ENCODE measurements at places on chromosomes 11 and 22.
A peak's percentile ranks its signal among the peaks of the same experiment; 100 is the strongest.

- DNase-seq, result no peak
Measured at GRCh38 chr22:43895986-43896645, 4.3 kb upstream of the PNPLA5 start.

GRCh38 chr11:69310934-69311766, 17.2 kb downstream of the MYEOV start:
- no peak for DNase-seq

- no peak for DNase-seq
Measured at GRCh38 chr22:49996119-49996517, 16.4 kb downstream of the IL17REL start.

GRCh38 chr11:116791002-116791812, 472 bp downstream of the APOA5 start:
- DNase-seq, result peak; percentile 74

DNA sequence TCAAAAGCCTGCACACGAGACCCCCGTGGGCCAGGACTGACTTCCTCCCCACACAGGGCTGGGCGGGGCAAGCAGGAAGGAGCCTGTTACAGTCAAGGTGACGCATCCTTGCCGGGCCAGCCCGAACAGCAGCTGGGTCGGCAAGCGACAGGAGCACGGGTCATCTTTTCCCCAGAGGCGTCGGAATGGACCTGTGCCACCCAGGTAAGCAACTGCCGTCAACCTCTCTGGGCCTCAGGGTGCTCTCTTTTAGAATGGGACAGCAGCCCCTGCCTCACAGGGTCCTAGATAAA, at the start of gene CYTH4:
CYTH4 (plus strand) TSS at position 124 of the 293 bp plus-strand sequence; CDS start at position 186, 62 bp downstream.
- DNase-seq, result peak; percentile 79

GRCh38 chr11:128501632-128502549, 85.5 kb downstream of the ETS1 start:
- DNase-seq, result no peak

- DNase-seq, result no peak
Measured at GRCh38 chr22:26550498-26551033, 38.3 kb upstream of the TFIP11 start.

- no peak for DNase-seq
Measured at GRCh38 chr11:9796266-9796665, 132.4 kb downstream of the SWAP70 start.

DNA sequence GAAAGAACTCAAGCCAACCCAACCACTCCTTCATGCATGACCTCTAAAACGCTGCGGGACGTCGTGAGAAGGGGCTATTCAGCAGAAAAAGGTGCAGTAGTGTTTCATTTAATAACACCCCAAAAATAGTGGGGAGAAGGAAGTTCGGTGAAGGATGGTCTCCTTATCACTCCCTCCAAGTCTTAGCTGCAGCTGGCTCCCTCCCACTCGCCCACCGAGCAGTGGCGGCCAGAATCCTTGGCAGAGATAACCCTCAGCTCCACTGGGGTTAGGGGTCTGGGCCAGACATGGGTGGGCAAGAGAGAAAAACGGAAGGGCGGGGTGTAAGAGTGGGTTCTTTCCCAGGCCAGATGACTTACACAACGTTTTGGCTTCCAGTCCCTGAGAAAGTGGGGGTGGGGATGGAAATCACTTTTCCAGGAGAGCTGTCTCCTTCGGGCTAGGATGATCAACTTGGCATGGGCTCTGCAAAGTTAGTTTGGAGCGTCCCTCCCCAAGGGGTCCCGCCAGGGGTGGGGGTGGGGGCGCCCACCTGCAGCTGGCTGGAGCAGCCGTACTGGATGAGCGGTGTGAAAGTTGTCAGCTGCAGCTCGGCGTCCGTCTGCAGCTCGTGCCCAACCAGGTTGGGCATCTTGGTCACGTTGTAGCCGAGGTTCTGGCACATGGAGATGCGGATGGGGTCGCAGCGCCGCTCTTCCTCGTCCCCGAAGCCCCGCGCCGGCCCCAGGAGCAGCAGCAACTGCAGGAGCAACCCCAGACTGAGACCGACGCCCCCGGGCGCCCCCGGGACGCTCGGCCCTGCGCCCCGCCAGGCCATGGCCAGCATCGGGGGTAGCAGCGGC, 705 bp downstream of the FZD4 start:
- DNase-seq, result no peak

DNA sequence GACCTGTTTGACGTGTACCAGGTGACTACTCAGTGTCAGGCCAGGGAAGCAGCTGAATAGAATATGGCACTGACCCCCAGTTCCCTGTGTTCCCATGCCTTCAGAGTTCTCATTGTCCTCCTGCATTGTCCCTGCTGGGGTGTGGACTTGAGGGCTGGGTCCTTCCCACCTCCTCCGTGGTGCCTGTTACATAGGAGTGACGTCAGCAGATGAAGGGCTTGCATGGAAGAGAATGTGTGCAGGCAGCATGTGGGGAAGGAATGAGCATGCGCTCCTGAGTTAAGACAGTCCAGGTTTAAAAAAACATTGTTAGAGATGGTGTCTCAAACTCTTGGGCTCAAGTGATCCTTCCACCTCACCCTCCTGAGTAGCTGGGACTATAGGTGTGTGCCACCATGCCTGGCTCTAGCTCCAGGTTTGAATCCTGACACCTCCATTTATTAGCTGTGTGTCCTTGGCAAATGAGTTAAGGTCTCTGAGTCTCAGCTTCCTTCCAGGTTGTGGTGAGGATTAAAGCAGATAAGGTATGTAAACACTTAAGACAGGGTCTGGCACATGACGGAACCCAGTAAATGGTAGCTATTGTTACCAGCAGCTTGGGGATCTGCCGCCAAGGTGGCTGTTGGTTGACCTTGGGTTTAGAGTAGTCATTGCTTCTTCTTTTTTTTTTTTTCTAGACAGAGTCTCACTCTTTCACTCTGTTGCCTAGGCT, 7.5 kb upstream of the SOX10 start:
- DNase-seq, result no peak

- DNase-seq, result no peak
Measured at GRCh38 chr11:126391286-126391954, 35.9 kb downstream of the ST3GAL4 start.

DNA sequence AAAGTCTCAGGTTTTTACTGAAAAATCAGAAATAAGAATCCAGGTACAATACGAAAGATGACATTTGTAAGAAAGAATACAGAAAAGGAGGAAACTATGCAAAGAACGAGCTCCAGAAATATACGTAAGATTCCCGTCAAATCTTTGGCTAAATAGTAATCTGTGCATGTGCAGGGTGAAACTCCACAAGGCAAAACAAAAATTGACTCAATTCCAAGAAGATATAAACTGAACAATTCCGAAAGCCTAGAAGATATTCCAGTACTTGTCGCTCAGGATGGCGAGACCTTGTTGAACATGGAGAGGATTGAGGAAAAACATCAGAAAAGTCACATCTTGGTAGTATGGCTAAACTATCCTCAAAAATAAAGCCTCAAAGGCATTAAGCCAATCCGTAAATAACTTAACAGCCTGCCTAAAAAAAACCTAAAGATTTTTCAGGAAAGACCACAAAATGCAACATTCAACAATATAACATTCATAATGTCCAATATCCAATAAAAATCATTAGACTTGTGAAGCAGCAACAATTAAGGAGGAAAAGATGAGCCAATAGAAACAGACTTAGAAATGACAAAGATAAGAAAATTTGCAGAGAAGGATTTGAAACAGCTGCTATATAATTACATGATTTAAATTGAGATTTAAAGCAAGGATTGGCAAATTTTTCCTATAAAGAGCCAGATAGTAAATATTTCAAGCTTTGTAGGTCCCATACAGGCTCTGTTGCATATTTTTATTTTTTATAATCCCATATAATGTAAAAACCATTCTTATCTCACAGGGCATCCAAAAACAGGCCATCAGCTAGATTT, 166.4 kb upstream of the UBASH3B start:
- no peak for DNase-seq

DNA sequence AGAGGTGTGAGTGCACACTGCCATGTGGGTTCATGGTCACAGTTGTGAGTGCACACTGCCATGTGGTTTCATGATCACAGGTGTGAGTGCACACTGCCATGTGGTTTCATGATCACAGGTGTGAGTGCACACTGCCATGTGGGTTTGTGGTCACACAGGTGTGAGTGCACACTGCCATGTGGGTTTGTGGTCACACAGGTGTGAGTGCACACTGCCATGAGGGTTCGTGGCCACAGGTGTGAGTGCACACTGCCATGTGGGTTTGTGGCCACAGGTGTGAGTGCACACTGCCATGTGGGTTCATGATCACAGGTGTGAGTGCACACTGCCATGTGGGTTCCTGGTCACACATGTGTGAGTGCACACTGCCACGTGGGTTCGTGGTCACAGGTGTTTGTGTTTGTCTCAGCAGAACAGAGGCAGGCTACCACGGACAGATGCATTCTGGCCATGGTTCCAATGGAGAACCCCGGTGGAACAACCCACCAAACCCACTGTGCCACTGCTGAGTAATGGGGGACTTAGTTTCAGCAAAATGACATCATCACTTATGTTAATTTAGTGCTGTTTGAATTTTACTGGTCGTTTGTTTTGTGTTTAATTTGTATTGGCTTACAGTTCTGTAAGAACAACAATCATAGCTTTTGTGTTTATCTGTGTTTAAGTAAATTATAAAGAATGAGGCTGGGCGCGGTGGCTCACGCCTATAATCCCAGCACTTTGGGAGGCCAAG, 57.2 kb downstream of the RPS6KA4 start:
- no peak for DNase-seq

DNA sequence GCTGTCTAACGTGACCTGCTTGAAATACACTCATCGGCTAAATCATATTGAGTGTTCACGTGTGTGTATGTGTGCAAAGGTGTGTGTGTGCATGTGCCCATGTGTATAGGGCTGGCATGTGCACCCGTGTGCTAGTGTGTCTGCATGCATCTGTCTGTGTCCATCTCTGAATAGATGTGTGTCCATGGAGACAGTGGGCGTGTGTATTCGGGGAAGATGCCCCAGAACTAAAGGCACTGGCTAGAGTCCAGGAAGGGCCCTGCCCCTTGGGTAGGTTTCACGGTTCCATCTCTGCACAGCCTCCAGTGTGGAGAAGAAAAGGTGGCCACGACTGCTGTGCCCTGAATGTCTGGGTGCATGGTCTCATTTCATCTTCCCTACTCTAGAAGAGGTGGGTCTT, 220.3 kb downstream of the MN1 start:
- DNase-seq, result no peak
